ENCODE measurements at places on chromosomes 3 and 15.

- no peak for DNase-seq
These were observed 259.5 kb upstream of the GRM7 start for GRCh38 chr3:6601374-6601773.

DNA sequence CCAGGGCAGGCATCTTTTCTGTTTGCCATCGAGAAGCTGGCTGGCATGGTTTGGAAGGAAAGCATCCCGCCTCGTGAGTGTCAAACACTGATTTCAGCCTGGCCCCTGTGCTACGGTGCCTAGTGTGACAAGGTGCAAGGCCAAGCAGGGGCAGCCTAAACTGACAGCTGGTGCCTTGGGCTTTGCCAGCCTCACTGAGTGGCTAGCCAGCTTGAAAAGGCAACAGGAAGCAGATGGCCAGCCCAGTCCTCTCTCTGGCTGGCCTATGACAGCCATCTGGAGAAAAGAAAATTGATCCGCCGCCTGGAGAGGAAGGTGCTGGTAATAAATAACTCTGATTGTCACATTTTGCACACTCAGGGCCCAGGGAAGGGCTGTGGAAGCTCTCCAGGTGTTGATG, 52.2 kb downstream of the C3orf85 start:
- DNase-seq = no peak

DNA sequence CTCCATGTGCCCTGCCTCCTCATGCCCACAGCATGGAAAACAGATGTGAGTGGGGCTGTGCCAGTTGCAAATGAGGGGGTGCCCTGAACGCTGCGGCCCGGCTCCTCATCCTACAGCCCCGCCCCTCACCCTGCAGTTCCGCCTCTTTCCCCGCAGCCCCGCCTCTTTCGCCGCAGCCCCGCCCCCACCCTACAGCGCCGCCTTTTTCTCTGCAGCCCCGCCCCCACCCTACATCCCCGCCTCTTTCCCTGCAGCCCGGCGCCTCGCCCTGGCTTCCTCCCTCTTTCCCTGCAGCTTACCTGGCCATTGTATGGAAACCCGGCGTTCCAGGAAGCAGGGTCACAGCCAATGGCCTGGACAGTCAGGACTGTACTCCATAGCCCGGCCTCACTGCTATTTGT, 284.9 kb downstream of the TLE3 start:
- DNase-seq = no peak

DNA sequence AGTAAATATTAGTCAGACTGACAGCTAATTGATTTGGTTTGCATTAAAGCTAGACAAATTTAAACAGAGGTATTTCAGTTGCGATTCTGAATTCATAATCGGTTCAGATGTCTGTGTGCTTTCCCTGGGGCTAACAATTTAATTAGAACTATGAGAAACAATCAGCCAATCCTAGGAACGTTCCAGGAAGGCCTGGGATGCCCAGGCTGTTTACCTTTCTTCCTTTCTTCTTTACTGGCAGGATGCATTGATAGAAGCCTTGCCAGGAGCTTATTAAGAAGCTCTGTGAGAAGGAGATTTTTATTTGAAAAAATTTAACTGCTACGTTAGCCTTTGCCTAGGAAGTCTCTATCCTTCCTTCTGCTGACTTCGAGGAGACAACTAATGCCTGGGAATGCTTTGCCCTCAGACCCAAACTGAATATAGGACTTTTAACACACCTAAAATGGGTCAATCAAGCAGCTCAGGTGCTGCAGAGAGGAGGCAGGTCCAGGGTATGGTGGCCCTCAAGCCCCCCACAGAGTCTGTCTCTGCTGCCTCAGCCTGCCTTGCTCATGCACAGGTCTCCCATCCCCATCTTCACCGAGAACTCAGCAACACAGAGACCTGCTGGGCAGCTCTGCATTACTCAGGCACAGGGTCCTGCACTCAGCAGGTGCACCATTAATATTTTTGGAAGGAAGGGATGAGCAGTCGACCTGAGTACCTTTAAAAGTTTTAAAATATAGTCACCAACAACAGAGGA, 48.5 kb downstream of the PCSK6 start:
- no peak for DNase-seq

DNA sequence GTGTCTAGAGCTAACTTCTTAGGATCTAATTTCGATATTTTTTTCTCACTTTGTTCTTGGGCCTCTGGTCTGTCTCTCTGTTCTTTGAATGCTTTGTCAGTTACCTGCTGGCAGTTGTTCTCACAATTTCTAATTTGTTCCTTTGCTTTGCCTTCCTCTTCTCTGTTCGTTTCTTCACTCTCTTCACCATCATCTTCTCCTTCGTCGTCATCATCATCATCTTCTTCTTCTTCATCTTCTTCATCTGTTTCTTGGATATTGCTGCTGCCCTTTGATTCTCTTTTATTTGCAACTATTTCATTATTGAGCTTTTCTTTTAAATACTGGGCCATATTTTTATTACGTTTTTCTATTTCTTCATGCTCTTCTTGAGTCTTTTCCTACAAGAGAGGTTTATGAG, 2.7 kb downstream of the LMOD3 start:
- no peak for DNase-seq

DNA sequence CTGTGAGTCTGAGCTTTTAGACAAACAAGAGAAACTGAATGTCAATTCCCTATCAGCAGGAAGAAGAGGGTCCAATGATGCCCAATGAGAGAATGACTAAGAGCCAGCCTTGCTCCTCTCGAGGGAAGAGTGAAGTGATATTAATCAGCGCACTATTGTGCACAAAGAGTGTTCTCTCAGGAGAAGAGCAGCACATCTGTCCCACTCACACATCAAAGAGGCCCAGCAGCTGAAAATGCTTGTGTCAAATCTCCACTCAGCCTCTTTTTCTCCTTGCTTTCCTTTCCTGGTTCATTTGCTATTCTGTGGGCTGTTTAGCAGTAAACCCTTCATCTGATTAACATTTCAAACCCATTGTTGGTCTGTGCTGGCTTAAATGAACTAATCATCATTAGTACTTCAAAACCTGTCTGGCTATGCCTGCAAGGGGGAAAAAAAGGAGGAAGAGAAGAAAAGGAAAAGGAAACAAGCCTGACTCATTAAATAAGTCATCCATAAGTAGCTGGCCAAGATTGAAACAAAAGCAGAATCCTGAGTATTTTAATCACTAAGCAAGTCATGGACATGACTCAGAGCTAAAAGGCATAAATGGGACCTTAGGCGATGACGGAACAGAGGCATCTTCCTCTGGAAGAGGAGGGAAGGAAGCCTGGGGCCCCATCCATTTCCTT, 912.7 kb downstream of the TUSC7 start:
- DNase-seq = no peak

DNA sequence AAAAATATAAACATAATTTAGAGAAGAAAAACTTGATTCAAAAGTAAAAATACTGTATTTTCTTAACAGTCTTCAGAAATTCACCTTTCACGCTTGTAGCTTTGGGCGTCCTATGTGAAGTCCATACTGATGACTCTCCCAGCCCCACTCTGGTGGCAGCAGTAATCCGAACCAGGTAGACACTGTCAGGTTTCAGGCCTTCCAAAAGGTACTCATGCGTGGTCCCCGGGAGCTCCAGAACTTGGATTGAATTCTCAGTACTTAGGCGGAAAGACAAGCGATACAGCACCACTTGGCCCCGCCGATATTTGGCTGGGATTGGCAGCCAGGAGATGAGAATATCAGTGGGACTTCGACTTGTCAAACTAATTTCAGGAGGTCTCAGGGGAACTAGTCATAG, 69.7 kb downstream of the PRTG start:
- DNase-seq = no peak

DNA sequence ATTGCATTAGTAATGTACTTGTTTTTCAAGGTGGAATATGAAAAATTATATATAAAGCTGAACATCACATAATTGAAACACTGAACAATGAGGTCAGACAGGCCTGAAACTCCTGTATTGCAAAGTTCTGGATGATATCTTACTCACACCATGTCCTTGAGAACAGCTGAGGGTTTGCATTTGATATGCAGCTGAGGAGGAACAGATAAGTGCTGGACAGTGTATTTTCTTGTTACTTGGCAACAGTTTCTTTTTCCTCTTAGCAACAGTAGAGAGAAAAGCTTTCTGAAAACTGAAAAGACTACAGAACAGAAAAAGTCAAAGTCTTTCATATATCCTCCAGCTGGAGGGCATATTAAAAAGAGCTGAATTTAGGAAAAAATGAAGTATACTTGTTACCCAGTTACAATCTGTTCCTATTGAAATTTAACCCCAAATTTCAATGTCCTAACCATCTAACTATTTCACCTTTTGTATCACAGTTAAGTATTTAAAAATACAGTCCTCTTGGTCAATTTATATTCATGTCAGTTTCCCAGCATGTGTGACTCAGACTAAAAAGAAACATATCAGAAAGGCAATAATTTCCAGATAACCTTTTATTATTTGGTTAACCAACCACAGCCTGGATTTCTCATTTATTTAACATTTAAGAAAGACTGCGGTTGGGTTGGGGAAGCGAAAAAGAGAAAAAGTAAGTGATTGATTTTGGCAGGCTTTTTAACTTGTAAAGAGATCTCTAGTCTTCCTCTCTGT, 733.0 kb upstream of the DPPA4 start:
- DNase-seq = no peak

- DNase-seq = no peak
These were observed 272.9 kb upstream of the TPM1 start for GRCh38 chr15:62769604-62770003.

- no peak for DNase-seq
These were observed 5.4 kb downstream of the TGFBR2 start for GRCh38 chr3:30611613-30612436.

DNA sequence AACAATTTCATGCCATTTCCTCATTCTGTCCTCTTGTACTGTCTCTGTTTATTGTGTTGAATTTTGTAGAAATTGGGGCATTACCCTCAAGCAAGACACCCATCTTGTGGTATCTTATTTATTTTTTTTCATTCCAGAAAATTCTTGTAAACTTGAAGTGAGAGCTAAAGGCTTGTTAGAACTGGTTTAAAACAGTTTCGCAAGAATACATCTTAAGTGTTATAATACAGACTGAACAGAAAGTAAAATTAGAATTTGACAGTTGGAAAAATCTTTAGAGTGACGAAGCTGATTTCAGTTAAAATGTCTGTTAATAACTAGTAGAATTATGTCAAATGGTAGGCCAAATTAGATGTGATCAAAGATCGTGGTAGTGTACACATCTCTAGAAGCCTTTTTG, 26.9 kb downstream of the RNF13 start:
- DNase-seq = no peak

GRCh38 chr3:142947352-142947751, 16.1 kb downstream of the PAQR9 start:
- DNase-seq = no peak

- no peak for DNase-seq
These were observed 1218.0 kb downstream of the NSUN3 start for GRCh38 chr3:95280711-95281352.

DNA sequence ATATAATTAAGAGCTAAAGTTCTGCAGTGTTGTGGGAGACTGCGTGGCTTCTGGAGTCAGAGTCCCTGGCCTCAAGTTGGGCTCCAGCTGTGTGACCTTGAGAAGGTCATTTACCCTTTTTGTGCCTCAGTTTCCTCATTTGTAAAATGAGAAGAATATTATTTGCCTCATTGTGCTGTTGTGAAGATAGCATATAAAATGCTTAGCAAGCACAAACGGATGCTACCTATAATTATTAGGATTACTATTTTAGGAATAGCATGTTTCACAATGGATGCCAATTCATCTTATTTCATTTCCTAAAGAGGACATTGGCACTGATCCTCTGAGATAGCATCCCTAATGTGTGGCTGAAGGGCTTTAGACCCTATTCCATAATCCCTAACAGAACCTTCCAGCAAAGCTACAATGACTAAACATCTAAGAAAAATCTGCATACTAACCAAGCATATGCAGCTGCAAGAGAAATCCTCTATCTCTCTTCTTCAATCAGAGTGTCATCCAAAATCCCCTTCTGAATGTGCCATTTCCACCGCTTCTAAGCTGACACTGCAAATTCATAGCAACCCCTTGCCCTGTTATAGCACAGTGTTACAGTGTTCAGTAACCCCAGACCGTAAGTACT, 148.3 kb downstream of the RBMS3 start:
- no peak for DNase-seq

DNA sequence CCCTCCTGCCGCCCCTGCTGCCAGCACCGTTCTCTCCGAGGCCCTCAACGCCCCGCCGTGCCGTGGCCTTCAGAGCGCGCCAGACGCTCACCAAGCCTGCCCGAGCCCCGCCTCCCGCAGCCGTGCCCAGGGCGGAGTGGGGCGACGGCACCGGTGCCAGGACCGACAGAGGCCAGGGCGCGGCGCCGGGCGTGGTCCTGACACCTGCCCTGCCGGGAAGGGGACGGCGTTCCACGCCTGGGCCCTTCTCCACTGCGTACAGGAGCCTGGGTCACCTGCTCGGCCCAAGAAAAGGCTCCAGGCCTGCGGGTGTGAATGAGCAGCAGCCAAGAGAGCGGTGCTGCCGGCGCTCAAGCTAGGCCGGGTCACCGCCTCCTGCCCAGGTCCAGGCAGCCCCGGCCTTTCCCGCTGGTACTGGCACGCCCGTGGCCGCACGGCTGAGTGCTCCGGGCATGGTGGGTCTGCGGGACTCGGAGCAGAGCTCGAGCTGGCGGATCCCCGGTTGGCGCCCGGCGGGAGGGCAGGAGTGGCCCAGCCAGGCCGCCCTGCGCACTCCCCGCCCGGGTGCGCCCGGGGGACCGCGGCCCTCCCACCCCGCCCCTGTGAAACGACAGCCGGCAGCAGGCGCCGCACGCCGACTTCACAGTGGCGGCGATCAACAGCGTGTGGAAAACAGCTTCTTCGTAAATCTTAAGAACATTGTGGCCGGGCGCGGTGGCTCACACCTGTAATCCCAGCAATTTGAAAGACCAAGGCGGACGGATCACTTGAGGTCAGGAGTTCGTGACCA, 4.2 kb downstream of the OCA2 start:
- DNase-seq = no peak

All from stimulated activated CD8-positive, alpha-beta memory T cell treated with anti-CD3 and anti-CD28 coated beads, Interleukin-12 subunit alpha, Interleukin-12 subunit beta, amount 100 ng/mL, for 4 hours (primary cell).